ENCODE measurements at places on chromosomes 12 and 14.

GRCh38 chr12:1350055-1350933 lies 244.1 kb downstream of the FBXL14 start:
- no peak for DNase-seq

DNA sequence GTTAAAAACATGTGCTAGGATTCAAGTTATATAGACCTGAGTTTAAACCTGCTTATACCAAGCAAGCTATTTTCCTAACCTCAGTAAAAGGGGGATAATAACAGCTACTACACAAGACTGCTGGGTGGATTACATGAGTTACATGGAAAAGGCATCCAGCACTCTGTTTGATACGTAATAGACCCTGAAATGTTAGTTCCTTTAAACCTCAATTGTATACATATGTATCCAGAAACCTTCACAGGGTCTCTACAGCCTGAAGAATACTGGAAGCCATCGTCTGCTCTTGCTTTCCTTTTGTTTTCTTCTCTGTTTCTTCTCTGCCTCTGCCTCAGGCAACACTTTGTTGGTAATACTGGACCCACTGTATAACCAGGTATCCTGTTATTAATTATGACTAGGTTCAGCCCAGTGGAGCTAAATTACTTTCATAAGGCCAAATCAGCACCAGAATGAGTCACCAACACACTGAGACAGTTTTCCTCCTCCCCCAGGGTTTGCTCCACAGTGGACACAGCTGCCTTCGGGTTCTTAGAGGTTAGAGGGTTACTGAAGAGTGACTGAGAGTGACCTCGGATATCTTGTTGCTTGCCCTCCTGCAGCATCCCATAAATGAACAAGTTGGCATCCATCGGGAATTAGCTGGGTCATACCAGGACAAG lies 127.1 kb downstream of the CAPZA3 start:
- no peak for DNase-seq

DNA sequence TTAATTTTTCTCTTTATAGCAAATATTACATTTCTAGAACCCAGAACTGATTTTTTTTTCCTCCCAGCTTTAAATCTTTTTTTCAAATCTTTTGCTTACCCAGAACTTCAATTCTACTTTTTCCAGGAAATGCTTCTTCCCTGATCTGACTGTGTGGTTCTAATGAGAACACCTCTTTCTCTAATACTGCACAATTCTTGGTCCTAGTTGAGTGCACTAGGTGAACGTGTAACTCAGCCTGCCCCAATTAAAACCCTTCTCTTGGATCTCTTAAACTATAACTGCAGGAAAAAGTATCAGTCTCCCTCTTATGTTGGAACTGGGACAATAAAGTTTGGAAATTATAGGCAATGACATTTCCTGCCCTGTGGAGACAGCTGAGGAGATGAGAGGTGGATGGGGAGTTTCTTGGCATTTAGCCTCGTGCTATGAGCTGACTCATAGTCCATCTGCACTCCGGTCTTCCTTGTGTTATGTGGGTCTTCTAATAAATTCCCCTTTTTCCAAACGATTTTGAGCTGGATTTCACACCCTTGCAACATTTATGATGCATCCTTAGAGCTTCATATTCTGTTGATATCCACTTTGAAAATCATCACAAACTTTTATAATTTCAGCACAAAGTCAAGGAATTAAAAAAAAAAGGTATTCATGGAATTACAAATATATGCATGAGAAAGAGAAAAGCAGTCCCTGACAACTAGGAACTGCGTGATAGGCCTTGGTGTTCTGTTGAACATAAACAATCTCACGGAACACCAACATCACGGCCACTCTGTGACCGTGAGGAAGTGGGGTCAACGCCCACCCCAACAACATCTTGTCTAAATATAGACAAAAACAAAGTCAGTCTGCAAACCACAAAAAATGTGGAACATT lies 52.4 kb downstream of the BRMS1L start:
- DNase-seq: no peak

- DNase-seq: no peak
These were observed 14.6 kb downstream of the VASH1 start for GRCh38 chr14:76775695-76776427.

DNA sequence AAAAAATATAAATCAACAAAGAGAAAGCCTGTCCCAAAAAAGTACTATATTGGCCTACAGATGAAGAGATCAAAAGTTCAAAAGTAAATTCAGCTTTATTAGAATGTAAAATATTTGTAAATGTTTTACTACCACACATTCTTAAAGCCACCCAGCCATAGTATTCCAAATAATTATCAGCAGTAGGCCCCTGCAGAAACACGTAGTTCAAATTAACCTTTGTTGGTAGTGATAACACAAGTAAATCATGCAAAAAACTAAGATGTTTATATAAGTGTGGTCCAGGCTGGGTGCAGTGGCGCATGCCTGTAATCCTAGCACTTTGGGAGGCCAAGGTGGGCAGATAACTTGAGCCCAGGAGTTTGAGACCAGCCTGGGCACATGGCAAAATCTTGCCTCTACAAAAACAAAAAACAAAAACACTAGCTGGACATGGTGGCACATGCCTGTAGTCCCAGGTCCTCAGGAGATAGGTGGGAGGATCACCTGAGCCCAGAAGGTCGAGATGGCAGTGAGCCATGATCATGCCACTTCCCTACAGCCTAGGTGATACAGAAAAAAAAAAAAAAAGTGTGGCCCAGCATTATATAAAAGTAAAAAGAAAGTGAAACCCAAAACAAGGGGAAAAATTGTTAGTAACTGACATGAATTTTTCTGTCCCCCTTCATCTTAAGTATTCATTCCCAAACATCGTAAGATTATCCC lies 17.9 kb downstream of the SPTLC2 start:
- DNase-seq: no peak

GRCh38 chr14:54766276-54767138 lies 136.1 kb downstream of the GCH1 start:
- DNase-seq: no peak

DNA sequence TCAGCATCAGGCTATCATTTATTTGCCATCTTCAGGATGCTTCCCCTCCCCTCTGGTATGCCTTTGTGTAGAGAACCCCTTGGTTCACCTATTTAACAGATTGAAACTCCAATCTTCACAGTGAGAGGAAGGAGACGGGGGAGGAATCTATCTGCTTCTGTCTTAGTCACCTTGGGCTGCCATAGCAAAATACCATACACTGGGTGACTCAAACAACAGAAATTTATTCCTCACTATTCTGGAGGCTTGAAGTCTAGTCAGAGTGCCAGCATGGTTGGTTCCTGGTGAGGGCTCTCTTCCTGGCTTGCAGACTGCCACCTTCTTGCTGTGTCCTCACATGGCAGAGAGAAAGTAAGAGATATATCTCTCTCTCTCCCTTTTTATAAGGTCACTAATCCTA lies 13.5 kb upstream of the EML1 start:
- no peak for DNase-seq

All from liver (tissue), 10 donors.